NCI-H510A (cell line): ENCODE measurements at places on chromosomes 3 and 15.

GRCh38 chr15:77038312-77039216, 32.3 kb downstream of the TSPAN3 start:
- no peak for DNase-seq

- no peak for DNase-seq
Observed at GRCh38 chr15:36898536-36899126, 201.7 kb downstream of the MEIS2 start.

DNA sequence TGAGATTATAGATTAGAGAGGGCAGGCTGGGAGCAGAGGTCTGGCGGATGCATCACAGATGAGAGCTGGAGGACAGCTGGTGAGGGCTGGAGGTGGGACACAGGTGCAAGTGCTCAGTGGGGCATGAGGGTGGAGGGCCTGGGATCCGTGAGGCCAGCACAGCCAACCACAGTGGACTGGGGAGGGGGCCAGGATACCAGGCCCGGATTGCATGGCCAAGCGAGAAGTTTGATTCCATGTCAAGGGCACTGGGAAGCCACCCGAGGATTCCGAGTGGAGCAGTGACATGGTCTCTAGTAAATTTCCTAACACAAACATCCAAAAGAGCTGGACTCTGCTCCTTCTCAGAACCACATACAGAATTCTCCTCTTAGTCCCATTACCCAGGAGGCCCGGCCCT, 44.0 kb upstream of the SLC41A3 start:
- no peak for DNase-seq

DNA sequence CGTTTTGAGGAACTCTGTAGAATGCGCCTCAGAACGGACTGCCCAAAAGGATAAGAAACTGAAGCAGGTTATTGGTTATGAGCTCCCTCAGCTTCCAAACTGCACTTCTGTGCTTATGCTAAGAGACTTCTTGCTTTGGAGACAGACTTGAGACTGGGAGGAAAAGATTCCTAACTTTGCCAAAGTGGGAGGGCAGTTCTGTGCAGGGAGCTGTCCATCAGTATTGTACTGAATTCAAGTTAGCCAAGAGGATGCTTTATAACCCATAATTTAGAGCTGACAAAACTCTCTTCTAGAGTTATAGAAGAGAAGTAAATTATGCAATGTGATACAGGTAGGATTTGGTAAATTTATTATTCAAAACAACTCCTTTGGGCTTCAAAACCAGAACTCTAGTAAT, 519.8 kb upstream of the GBE1 start:
- no peak for DNase-seq

DNA sequence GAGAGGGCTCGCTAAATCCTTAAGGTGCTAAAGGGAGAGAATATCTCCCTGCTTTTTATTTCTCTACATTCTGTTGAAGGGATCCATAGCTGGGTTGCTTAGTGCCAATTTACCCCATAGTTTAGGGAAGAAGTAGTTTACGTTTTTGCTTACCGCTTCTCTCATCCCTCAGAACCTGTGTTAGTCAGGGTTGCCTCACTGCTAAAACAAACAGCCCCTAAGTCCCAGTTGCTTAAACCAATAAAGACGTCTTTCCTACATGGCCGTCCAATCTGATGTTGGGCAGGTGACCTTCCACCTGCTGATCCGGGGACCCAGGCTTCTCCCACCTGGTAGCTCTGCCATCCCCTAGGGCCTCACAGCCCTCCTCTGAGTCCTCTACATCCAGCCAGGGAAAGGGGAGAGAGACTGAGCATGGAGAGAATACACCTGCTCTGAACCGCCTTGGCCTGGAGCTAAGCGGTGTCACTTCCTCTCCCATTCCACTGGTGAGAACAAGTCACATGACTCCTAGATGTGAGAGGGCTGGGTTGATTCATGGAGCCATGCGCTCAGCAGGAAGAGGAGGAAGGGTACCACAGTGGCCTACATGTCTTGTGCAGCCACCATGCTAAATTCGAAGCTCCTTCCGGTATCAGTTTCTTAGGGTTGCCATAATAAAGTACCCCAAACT, 26.3 kb downstream of the DNASE1L3 start:
- DNase-seq, result no peak

DNA sequence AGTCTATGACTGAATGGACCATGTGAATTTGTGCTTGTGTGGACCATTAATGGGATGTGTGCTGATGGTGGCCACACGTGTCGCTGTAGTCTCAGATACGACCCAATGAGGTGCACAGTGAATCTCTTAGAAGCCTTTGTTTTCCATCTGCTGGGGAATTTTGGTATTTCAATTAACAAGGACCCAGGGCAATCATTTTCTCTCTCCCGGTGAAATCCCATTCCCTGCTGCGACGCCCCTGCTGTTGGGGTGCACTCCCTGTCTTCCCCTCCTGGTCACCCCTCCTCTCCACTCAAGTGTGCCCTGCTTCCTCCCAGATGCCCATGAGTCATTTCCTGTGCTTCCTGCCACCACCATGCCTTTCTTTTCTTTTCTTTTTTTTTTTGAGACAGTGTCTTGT, 32.7 kb downstream of the EBLN2 start:
- no peak for DNase-seq

GRCh38 chr15:41690636-41691035, 30.4 kb downstream of the MGA start:
- DNase-seq, result no peak

- DNase-seq, result no peak
Observed at GRCh38 chr3:174413062-174413912, 445.8 kb upstream of the NAALADL2 start.

GRCh38 chr3:190073264-190074008, 47.3 kb downstream of the P3H2 start:
- peak; percentile 21 for DNase-seq

DNA sequence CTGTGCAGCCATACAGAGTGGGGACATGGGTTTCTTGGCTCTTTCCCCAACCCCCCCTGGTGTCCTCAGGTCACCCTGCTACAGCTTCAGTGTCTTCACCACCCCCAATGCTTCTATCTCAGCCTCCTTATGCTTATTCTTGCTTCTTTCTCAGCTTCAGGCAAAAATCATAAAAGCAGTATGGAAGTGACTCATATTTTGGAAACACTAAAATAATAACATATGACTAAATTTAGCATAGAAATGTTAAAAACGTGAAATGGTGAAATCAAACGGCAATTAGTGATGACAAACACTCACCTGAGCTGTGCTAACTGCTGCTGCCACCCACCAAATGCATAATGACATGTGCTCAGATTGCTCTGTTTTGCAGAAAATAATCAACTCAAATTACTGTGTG, 475.2 kb upstream of the EPHA3 start:
- no peak for DNase-seq

- DNase-seq, result no peak
Observed at GRCh38 chr3:34882764-34883163, 756.6 kb upstream of the ARPP21 start.

- no peak for DNase-seq
Observed at GRCh38 chr3:151232991-151233390, 30.0 kb upstream of the GPR171 start.

- no peak for DNase-seq
Observed at GRCh38 chr3:124258057-124258500, 266.2 kb upstream of the ROPN1 start.

- DNase-seq, result no peak
Observed at GRCh38 chr3:124438813-124439212, 291.4 kb upstream of the UMPS start.

- DNase-seq, result no peak
Observed at GRCh38 chr3:37032961-37033360, 39.6 kb downstream of the MLH1 start.
